ENCODE measurements at places on chromosomes 2 and 18.

- DNase-seq, result no peak
These were observed 219.8 kb upstream of the SPHKAP start for GRCh38 chr2:228401065-228401912.

DNA sequence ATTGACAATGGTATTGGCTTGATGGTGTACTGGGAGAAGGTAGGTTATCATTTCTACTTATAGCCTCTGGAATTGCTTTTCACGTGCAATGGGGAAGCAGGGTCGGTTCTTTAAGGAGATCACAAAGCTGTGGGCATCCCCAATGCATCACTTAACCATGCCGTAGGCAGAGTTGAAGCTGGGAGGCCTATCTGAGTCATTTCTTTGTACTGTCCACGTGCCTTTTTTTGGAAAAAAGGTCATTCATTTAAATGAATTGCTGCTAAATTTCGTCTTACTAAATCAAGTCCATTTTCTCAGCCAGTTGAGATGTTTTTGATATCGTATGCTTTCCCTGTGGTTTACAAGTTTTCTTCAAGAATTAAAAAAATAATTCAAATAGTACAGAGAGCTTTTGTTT is 17.2 kb upstream of the GYPC start:
- no peak for DNase-seq

- no peak for DNase-seq
These were observed 59.4 kb upstream of the SH3RF3 start for GRCh38 chr2:109069331-109070194.

DNA sequence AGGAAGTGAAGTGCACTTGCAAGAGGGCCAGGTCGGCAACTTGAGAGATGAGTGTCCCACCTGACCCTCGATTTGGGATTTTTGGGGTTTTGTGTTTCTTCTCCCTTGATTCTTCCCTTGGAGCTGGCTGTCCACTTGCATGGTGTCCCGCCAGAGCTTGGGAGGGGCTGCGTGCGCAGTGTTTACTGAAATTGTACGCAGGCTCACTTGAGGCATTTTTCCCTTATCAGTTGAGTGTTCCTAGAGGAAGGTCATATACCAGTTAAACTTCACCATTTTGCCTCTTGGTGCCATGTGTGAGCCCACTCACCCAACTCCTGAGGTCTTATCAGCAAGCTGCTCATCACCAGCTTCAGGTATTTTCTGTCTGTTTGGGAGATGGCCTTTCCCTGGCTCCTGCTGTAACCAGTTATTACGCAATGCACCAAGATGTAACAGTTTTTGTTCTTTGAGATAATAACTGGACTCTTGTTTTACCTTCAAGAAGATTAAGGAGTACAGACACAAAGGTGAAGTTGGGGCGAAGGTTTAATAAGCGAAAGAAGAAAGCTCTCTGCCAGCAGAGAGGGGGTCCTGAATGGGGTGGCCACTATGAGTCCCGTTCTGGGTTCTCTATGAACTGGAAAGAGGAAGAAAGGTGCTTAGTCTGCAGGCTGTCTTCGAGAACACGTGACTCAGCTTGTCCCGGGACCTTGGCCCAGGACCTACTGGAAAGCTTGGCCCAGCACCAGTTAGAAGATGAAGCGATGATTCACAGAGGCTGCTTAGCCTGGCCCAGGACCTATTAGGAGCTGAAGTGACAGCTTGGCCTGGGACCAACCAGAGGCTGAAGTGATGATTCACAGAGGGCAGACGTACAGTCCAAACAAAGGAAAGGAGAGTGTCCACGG is 21.5 kb upstream of the TXNL4A start:
- DNase-seq, result peak; percentile 91

DNA sequence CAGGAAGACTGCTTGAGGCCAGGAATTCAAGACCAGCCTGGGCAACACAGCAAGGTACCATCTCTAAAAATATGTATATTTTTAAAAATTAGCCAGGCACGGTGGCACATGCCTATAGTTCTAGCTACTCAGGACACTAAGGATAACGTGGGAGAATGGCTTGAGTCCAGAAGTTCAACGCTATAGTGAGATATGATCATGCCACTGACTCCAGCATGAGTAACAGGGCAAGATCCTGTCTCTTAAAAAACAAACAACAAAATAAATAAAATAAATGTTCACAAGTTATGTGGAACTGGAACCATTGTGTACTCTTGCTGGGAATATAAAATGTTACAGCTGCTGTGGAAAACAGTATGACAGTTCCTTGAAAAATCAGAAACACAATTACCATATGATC is 47.2 kb downstream of the USP34 start:
- peak; percentile 6 for DNase-seq

- DNase-seq, result no peak
These were observed 52.0 kb upstream of the HS6ST1 start for GRCh38 chr2:128370468-128371247.

DNA sequence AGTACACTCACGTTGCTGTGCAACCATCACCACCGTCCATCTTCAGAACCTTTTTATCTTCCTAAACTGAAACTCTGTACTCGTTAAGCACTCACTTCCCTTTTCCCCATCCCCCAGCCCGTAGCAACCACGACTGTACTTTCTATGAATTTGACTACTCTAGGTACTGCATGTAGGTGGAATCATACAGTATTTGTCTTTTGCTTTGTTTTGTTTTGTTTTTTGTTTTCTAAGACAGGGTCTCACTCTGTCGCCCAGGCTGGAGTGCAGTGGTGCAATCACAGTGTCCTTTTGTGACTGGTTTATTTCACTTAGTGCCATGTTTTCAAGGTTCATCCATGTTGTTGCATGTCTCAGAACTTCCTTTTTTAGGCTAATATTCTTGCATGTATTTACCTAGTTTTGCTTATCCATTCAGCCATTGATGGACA is 7.0 kb upstream of the TYMS start:
- no peak for DNase-seq

DNA sequence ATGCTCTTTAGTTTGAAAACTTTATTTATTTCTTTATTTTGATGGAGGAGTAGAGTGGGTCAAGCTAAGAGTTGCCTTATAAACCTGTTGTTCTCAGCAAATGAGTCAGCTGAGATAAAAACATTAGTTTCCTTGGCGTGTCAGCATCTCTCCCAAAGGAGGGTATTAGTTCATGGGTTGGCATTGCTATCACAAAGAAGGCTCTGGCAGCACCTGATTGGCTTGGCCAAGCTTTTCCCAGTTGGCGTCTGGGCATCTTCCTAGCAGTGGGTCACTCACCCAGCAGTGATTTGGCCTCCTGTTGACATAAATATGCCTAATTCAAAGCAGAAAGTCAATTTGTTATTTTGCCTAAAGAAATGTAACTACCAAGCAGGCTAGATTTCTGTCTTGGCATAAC is 200.7 kb upstream of the TNP1 start:
- DNase-seq, result no peak

DNA sequence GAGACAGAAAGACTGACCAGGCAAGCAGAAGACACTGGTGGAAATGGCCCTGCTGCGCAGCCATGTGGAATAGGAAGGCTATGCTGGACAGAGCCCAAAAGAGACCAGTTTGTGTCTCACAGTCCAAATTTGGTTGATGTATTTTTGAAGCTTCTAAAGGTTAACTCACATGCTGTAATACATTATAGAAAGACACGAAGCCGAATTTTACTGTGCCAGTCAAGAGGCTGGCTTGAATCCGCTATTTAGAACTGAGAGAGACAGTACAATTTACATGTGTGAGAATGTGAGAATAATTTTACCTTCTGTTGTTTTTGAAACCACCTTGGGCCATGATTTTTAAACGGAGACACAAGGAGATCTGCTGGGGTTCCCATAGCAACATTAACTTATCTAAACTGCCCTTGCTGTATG is 113.6 kb downstream of the METTL8 start:
- no peak for DNase-seq

DNA sequence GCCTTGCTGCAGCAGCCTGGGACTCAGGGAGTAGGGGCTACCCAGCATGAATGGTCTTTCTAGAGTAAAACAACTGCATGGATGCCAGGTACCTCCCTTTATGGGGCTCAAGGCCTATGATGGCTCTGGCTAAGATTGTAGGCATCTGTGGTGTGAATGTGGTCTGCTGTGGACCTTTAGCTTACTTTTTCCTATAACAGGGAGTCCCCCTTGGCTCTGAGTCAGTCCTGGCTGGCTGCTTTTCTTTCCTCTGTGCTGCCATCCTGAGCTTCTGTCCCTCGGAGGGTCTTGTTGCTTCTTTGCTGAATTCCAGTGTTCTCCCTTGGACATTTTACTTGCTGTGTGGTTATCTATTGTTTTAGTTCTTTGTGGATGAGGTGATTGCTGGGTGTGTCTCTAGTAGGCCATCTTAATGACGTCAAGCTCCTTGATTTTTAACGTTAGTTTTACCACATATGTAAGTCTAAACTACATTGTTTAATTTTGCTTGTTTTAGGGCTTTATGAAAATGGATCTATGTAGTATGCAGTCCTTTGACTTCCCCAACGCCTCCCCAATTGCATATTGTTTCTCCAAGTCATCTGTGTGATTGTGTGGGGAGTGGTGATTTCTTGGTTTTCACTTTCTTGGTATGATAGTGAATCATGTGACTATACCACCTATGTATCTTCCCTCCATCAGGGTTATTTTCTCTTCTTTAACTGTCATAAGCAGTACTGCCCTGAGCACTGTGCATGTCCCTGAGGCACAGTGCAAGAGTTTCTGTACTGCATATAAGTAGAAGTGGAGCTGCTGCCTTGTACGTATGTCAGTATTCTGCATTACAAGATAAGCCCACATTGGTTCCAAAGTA is 92.4 kb downstream of the NCK2 start:
- DNase-seq, result no peak

DNA sequence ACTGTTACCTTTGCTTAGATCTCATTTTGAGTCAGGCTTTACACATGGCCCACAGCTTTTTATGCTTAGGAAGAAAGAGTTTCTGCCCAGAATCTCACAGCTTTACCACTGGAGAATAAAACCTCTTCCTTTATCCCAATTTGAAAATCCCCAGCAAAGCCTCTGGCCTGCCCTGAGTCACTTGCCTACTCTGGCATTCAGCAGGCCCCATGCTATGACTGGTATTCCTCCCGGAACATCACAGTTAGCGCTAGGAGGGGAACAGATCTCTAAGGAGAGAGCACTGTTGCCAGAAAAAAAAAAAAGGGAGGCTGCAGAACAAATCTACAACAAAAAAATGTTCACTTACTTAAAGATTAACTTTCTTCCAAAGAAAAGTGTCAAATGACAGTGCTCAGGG is 152.9 kb upstream of the DNMT3A start:
- DNase-seq, result peak; percentile 40

DNA sequence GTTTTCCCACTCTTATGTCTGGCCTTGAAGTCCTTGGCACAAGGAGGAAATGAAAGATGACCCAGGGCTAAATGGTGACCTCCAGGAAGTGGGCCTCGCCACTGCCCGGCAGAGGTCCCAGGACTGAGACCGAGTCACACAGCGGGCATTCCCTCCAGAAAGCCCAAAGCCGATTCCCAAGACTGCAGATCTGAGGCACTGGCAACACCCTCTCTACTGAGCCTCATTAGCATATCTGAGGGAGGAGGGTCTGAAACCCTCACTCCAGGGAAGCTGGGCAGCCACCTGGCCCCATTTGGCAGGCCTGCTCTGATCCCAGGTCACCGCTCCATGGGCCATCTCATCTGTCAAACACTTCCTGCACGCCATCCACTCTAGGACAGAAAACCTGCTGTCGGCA is 29.1 kb downstream of the FAM178B start:
- DNase-seq, result no peak

- no peak for DNase-seq
These were observed 542 bp downstream of the PGAP1 start for GRCh38 chr2:196925768-196926561.

GRCh38 chr18:77359561-77360314 is 110.1 kb downstream of the GALR1 start:
- no peak for DNase-seq

DNA sequence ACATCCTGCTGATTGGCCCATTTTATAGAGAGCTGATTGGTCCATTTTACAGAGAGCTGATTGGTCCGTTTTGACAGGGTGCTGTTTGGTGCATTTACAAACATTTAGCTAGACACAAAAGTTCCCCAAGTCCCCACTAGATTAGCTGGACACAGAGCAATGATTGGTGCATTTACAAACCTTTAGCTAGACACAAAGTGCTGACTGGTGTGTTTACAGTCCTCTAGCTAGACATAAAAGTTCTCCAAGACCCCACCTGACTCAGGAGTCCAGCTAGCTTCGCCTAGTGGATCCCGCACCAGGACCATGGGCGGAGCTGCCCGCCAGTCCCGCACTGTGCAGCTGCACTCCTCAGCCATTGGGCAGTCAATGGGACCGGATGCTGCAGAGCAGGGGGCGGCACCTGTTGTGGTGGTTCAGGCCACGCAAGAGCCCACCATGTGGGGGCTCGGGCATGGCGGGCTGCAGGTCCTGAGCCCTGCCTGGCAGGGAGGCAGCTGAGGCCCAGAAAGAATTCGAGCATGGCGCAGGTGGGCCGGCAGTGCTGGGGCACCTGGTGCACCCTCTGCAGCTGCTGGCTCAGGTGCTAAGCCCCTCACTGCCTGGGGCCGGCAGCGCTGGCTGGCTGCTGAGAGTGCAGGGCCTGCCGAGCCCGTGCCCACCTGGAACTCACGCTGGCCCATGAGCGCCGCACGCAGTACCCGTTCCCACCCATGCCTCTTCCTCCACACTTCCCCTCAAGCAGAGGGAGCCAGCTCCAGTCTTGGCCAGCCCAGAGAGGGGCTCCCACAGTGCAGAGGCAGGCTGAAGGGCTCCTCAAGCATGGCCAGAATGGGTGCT is 713.2 kb upstream of the GYPC start:
- no peak for DNase-seq

DNA sequence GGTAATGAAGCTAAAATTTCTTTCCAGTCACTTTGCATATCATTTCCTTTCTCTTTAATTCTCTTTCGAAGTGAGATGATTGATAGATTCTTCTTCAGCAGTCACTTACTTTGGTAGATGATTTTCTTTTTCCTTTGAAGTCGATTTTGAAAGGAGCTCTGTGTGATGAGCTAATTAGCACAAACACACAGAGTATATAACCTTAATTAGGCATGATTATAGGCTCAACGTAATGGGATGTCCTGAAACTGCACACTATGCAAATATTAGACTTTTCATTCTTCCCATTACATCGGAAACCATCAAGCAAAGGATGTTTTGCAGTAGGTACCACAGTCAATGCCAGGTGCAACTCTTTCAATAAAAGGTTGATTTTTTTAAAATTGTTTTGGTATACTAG is 6.4 kb upstream of the CTLA4 start:
- DNase-seq, result no peak

GRCh38 chr2:75100011-75100800 is 99.1 kb downstream of the TACR1 start:
- peak; percentile 28 for DNase-seq

DNA sequence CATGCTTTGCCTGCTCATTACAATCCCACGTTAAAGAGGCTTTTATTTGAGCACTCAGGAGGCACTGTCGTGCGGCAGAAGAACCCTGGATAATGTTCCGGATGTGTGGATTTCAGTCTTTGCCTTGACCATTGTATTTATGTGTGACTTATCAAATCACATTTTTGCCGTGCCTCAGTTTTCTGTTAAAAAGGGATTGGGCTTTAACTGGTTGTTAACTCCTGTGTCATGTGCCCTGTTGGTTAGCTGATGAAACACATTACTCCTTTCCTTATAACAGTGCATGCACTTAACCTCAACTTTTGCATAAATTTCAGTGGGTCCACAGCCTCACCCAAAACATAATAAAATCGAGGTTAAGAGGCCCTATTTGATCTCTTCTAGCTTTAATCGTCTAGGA is 52.7 kb downstream of the NAB1 start:
- no peak for DNase-seq

GRCh38 chr2:216890138-216890537 is 30.3 kb upstream of the TNP1 start:
- DNase-seq, result no peak
